ENCODE measurements at places on chromosomes 7 and 10.

GRCh38 chr7:22417349-22417748 is 60.4 kb upstream of the RAPGEF5 start:
- no peak for DNase-seq

DNA sequence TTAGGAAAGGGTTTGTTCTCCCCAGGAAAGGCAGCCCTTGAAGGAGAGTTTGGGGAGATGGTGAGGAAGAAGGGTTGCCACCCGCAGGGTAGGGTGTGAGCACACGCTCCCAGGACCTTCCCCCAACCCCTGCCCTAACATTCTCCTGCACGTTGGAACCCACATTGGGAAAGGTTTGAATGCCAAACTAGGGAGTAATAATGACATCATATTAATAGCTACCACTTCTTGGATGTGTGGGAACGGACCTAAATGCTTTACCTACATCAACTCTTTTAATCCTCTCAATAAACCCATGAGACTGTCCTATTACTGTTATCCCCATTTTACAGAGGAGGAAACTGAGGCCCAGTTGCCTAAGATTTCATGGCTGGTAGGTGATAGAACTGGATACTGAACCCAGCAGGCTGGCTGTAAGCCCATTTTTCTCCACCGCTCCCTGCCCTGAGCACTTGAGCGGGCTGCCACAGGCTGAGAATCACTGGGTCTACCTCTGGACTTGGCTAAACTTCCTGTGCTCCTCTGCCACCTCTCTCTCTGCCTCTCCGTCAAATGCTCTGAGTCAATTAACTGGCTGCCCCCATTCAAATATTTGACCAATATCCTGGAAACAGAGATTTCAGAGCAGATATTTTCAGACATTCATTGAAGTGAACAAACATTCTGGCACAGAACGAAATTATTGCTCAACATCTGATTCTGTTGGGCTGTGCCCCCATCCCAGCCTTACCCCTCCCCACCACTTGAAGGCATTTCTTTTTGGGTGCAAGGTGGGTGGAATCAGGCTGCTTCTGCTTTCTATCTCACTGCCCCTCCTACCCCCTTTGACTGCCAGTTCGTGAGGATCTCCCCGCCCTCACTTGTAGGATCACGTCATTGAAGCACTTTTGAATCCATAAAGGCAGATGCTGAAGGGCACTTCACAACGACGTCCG is 129.7 kb downstream of the C10orf105 start:
- DNase-seq: no peak

GRCh38 chr7:77537136-77537777 is at the start of gene PTPN12:
TSS of gene PTPN12 (plus strand) at chr7:77537295. CDS start at chr7:77537547, 252 bp downstream.
- DNase-seq: peak; percentile 44

DNA sequence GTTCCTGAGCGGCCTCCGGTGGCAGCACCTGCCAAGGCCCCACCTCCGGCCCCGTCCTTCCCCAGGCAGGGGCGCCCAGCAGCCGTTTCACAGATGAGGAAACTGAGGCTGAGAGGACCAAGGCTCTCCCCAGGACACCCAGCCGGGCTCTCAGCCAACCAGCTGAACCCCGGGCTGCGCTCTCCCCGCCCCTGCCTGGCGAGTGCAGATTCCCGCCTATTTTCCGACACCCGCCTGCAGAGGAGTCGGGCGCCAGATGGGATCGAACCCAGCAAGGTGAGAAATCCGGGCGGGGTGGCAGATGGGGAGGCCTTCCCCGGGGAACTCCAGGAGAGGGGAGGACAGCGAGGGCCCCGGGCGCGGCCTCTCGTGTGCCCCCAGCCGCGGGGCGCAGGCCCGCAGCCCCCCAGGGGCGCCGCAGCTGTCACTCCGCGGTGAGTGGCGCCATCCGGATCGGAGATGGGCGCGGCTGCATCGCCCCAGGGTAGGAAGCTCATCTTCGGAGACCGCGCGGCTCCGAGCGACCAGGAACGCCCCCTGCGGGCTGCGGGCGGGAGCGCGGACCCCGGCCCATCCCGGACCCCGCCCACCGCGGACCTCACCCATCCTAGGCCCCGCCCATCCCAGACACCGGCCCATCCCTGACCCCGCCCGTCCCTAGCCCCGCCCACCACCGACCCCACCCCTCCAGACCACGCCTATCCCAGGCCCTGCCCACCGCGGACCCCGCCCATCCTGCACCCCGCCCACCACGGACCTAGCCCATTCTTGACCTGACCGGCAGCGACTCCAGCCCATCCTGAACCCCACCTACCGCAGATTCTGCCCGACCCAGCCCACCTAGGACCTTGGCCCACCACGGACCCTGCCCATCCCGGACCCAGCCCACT is 90.3 kb downstream of the MICALL2 start:
- peak; percentile 29 for DNase-seq

DNA sequence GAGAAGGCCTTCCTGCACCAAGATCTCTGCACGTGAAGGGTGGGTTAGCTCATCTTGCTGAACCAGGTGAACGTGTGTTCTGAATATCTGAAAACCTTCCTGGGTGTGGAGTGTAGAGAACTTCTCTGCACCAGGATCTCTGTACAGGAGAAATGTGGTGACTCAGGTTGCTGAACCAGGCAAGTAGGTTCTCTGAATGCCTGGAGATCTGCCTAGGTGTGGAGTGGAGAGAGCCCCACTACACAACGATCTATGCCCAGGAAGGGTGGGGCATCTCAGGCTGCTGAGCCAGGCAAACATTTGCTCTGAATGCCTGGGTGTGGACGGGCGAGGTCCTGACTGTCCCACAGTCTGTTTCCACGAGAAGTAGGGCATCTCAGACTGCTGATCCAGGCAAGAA is 1002.3 kb upstream of the KCND2 start:
- no peak for DNase-seq

DNA sequence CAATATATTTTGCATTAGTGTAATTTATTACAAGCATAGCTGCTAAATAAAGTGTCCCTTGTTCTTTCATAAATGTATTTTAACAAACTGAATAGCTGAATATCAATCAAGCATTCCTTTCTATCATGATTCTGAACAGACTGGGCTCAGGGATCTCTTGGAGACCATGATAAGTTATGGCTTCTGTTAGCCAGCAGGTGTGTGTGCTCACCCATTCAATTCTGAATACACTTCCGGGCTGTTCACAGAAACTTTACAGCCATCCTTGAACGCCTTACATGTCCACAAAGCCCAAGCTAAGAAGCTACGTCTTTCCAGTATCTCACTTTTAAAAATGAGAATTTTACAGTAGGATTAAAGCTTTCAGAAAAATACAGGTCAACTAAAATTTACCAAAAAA is 115.1 kb downstream of the SVIL start:
- no peak for DNase-seq

- no peak for DNase-seq
These were observed 8.2 kb downstream of the TMEM270 start for GRCh38 chr7:73869011-73869798.

DNA sequence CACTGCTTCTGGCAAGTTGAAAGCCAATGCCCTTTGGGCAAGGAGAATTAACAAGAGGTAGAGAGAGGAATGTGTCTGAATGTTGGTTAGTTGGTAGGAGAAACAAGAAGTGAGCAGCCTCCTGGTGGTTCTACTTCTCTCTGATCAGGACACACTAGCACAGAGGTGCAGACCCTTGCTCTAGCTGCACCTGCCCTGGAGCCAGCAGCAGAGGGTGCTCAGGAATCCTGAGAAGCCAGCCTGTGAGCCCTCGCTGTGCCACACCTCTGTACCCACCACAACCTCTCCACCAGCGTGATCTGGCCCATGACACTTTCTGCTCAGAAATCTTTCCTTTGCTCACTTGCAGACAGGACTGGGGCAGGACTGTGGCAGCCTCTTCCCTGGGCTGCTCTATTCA is 364.7 kb downstream of the RPS24 start:
- no peak for DNase-seq

GRCh38 chr10:118488710-118489497 is 106.5 kb downstream of the PRLHR start:
- DNase-seq: no peak

DNA sequence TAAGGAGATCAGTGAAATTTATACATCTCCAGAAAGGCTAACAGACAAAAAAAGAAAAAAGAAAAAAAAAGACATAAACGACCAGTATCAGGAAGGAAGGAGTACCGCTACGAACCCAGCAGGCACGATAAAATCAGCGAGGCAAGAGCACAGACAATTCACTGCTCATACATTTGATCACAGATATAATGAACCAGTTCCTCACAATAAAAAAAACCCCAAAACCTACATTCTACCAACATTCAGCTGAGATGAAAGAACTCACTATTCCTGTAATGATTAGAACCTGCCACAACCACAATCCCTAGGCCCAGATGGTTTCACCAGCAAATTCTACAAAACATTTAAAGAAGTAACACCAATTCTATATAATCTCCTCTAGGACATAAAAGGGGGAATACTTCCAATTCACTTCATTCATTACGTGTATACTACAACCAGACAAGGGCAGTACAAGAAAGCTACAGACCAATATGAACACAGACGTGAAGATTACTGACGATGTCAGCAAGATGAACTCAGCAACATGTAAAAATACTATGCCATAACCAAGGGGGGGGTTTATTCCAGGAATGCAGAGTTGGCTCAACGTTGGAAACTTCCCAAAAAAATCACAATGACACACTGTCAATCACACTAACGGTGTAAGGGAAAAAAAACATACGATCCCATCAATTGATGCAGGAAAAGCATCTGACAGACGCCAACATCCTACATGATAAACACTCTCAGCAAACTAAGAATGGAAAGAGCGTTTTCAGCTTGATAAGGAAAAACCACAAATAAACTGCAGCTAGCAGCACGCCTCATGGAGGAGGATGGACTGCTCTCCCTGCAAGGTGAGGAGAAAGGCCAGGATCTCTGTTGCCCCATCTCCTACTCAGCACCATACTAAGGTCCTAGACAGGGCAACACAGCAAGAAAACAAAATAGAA is 256.2 kb downstream of the ELFN1 start:
- DNase-seq: peak; percentile 26

- DNase-seq: peak; percentile 76
These were observed 165.1 kb downstream of the GLRX3 start for GRCh38 chr10:130301021-130301892.

- DNase-seq: no peak
These were observed 70.6 kb upstream of the PIK3CG start for GRCh38 chr7:106794276-106795083.

GRCh38 chr7:22339725-22340390 is 17.1 kb downstream of the RAPGEF5 start:
- DNase-seq: no peak

DNA sequence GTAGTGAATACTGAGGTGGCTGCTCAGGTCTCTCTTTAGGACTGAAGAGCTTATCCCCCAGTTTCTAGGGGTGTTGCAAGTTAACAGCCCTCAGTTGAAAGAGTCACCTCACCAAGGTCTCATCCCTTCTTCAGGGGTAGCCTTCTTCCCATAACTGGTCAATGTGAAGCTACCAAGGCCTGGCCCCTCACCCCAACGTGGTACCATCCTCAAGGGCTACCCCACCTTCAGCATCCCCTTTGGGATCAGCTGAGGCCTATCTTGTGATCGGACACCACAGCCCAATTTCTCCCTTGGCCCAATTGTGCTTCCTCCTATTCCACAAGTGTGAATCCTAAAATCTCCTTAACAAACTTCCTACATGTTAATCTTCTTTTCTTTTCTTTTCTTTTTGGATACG is 289.5 kb upstream of the MKLN1 start:
- DNase-seq: no peak

Data from stimulated activated CD4-positive, alpha-beta T cell treated with anti-CD3 and anti-CD28 coated beads, Interleukin-4, amount 100 ng/mL, for 1 hour (primary cell).